Activated naive CD4-positive, alpha-beta T cell treated with anti-CD3 and anti-CD28 coated beads, Interleukin-2, amount 50 U/mL, for 16 hours (primary cell): ENCODE measurements at places on chromosomes 1 and 21.

DNA sequence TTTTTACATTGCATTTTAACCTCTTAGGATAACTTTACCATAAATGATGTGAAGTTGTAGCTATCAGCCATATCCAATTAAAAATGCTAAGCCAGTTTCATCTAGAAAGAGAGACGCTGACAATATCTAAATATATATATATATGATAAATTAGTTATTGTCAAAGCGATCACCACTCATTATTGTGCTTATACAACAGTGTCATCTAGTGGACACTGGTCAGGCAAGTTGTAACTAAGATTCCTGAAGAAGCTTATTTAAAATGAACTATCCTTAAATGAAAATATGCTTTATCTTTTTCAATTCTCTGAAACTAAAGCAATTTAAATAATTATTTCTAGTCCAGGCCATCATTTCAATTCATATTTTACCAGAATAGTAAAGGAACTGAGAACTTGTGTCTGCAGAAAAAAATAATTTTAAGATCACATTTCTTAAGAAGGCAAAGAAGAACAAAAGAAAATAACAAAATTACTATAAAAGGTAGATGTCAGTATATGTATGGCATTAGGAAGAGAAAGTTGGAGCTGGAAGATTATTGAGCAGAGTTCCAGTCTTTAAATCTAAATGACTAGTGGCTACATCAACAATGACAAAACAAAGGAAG lies 193.3 kb upstream of the SNX7 start:
- DNase-seq, result no peak

DNA sequence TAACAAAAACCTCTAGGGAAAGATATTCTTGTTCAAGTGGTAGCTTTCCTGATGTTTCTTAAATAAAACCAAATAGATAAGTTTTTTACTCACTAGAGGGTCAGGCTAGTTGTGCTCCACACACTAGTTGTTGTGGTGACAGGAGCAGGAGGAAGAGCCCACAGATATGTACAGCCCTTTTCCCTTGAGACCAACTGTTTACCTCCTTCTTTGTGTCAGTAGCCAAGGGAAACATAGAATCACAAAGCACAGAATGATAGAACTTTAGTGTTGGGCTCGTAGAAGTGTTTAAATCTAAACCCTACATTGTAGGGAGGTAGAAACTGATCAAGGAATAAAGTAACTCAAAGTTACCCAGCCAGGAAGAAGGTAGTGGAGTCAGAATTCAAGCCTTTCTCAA lies 309.0 kb downstream of the CTH start:
- DNase-seq, result no peak

DNA sequence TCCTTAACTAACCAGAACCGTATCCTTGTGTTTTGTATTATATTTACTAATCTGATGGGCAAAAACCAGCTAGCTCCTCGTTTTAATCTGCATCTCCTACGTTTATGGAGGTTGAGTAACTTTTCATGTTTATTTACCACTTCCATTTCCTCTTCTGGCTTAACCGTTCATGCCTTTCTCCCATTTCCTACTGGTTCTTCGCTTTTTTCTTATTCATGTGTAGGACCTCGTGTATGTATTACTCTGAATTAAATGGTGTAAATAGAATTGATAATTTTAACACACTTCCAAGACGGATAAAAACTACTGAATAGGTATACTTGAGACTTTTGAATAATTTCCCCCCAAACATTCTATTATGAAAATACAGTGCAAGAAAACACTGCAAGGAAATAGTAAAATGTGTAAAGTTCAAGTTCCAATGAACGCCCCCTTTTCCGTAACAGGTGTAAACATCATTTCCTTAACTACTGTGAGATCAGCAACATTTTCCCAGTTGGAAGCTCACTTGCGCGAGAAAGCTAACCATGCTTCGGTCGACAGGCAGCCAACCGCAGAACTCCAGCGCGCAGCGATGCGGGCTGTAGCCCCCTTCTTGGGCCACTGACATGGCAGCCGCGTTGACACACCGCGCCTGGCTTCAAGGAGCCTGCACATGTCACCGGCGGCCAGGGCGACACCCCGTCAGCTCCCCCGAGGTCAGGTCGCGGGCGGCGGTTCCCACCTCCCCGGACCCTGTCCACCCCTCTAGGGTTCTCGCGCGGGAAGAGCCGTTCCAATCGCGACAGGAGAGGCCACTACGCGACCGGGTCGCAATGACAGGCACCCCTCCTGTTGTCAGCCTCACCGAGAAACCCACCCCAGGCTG lies 816 bp downstream of the EDEM3 start:
- DNase-seq, result peak; percentile 48

DNA sequence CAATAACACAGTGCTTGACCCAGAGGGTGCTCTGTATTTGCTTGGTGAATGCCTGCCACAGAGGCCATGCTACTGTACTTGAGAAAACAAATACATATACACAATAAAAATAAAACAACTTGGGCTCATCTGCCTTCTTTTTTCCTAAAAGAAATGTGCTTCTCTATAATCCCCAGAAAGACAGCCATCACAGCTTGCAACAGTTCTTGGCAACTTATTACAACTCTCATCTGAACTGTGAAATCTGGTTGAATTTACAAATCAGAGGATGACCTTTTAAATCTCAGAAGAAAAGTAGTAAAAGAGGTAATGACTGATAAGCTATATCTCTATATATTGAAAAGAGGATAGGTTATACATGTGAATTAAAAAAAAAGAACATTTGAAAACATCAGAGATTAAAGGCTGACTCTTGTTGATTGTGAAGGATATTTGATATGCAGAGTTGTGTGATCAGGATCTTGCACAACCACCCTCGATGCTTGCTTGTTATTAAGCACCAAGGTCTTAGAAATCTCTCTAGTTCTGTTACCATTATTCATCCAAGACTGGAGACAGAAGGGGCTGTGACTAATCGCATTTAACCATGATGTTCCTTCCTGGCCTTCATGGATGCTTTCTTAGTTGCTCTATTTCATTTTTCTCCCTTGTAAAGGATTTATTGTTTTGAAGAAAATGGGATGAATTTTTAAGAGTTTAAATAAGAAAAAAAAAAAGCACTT lies 213.4 kb downstream of the APP start:
- DNase-seq, result no peak

DNA sequence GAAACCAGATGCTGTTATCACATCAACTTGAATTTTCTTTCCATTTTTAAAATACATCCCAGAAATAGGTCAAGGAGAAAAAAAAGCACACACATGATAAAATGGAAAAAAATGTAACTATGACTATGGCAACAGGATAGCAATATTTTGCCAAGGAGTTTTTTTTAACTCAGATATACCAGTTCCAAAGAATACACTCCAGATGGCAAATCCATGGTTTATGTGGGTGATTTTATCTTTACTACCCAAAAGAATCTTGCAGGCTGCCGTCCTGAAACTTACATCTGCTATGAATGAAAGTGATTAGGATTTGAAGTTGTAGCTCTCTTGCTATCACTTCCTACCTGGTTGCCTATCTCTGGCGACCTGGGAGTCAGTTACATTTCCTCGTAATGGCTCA lies 91.0 kb upstream of the PLPPR4 start:
- DNase-seq, result no peak

DNA sequence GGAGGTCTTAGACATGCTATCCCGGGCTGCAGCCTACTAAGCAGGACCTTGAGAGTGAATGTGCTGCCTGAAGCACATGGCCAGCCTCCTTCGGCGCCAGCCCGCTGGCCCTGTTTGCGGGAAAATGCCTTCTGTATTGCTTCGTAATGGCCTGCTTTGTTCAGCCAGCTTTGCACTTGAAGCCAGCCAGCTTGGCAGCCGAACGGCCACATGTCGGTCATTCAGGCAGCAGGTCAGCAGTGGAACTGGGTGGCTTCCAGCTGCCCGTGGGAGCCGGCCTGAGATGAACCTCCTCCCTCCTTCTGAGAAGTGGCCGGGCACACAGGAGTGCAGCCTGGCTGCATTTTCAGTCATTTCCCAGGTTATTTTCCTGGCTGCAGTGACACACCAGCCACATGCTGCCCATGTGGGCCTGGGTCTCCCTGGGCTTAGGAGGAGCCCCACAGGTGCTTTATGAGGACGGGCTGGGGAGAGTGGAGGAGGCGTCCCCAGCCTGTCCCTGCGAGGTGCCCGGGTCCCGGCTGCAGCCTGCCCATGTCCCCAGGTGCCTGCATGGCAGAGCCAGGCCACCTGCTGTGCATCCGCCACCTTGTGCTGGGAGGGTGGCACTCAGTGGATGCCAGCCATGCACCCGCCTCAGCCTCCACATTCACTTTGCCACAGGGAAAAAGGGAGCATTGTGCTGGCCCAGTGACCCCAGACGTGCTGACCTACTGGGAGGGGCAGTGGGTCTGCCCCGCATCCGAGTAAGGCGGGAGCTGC lies 103.5 kb downstream of the SIK1 start:
- DNase-seq, result no peak

DNA sequence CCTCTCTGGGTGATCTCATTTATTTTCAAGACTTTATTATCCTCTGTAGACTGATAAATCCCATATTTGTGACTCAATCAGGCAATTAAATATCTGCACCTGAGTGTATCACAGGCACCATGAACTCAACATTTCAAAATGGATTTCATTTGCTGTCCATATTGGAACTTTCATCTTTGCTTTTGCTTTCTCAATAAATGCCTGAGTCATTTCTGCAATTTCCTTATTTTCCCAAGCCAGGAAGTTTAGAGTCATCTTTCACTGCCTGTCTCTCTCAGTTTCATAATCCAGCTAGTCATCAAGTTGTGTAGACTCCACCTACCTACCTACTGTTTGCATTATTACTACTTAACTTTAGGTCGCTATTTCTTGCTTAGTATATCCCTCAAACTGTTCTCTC lies 540.9 kb downstream of the LMO4 start:
- no peak for DNase-seq

GRCh38 chr21:15967661-15968060 lies 237.9 kb downstream of the USP25 start:
- no peak for DNase-seq

- no peak for DNase-seq
Observed at GRCh38 chr1:243733670-243734307, 116.3 kb downstream of the AKT3 start.

GRCh38 chr1:230079199-230080024 lies 12.4 kb downstream of the GALNT2 start:
- no peak for DNase-seq

DNA sequence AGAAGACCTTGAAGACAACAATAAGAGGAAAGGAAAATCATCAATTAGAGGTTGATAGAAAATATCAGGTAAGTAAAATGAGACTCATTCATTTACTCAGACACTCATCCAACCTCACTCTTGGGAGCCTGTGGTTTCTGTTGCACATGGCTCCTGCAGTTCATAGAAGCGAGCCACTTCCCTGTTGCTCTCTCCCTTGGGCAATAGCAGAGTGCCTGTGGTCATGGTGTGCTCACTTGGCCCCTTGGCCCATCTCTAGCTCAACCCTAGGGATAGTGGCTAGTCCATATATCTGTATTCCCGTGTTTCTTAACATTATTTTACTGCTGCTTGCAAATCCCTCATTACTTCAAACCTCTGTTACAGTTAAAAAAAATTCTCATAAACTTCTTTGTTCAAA lies 368.6 kb downstream of the PTPRC start:
- DNase-seq, result no peak

DNA sequence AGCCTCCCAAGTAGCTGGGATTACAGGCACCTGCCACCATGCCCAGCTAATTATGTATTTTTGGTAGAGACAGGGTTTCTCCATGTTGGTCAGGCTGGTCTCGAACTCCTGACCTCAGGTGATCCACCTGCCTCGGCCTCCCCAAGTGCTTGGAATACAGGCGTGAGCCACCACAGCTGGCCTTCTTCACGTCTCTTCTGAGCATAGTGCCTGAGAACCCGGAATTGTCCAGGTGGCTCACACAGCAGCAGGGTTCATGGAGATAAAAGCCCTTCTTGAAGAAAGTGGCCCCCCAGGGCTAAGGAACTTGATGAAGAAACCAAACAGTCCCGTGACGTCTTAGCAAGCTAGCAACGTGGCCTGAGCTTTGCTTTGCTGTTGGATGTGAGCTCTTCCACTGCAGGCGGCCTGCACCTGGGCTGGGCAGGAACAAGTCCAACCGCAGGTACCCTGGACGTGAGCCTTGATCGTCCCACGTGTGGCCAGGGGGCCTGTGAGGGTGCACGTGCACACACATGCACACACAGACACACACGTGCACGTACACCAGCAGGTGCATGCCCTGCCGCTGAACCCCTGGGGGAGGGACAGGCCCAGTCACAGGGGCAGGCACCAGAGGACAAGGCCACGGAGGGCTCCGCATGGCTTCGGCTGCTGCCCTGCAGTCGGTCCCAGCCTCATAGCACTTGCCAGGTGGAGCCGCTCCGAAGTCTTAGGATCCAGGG lies 23.4 kb upstream of the TRAPPC10 start:
- DNase-seq, result no peak

DNA sequence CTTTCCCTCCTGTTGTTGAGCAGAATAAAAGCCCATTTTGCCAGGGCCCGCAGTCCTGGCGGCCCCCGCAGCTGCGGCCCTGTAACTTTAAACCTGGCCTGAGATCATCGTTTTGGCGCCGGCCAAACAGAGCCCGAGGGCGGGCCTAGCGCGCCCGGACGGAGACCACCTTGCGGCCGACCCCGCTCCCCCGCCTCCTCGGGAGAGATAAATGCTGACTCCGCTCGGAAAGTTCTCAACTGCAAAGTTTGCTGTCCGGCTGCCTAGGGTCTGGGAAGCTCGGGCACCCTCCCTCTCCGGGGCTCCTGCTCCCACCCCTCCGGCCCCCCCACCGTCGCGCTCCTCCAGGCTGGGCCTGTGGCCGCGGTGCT lies at the start of gene PDPN:
PDPN (plus strand) TSS at position 238 of the 371 bp plus-strand sequence. CDS start 202 bp downstream, outside the sequence.
- no peak for DNase-seq

DNA sequence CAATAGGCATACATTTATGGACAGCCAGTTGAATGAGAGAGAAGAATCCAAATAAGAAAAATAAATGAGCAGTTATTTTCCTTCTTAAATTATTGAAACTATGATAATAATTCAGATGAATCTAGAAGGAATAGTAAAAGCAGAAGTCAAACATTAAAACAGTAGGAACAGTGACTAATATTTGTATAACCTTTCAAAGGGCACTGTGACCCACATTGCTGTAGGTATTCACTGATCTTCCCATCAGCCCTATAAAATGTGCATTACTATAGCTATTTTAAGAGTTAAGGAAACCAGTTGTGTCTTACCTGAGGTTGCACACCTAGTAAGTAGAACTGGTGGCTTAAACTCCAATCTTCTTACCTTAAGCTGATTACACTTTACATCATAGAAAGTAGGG lies 102.8 kb upstream of the ARTN start:
- no peak for DNase-seq

DNA sequence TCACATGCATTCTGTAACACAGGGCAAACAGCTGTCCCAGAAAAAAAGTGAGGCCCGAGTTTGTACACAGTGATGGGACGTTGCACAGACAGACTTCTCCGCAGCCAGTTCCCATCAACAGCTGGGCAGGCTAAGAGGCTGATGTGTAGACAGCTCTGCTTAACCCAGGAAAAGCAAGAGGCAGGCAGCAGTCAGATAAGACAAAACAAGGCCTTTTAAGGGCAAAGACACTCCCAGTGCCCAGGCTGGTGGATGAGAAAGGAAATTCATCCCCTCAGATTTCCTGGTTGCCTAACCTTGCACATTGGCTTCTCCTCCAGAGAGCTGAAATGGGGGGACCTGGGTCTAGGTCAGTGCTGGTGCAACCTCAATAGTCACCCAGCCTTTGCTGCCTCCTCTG lies 17.2 kb upstream of the PHLDA3 start:
- DNase-seq, result no peak
